Stimulated activated naive CD8-positive, alpha-beta T cell treated with anti-CD3 and anti-CD28 coated beads, Interleukin-15, Interleukin-2, amounts not matched to agents 100 U/mL and 50 U/mL, for 24 hours (primary cell): ENCODE measurements at places on chromosomes 7 and 10.

GRCh38 chr7:13948019-13948801, 41.3 kb downstream of the ETV1 start:
- no peak for DNase-seq

DNA sequence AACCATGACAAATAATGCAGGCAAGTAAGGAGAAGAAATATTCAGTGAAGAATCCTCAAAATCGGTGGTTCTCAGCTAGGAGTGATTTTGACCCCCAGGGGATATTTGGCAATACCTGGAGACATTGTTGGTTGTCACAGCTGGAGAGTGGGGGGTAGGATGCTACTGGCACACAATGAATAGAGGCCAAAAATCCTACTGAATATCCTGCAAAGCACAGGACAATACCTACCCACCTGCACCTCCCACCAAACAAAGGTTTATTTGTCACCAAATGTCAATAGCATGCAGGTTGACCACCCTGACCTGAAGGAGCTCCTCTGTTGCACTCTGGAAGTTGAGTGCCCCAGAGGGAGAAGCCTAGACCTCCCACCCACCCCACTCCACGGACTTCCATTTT, 1028.6 kb downstream of the CNTNAP2 start:
- no peak for DNase-seq

GRCh38 chr7:2934211-2934731, 90.2 kb upstream of the GNA12 start:
- peak; percentile 41 for DNase-seq

DNA sequence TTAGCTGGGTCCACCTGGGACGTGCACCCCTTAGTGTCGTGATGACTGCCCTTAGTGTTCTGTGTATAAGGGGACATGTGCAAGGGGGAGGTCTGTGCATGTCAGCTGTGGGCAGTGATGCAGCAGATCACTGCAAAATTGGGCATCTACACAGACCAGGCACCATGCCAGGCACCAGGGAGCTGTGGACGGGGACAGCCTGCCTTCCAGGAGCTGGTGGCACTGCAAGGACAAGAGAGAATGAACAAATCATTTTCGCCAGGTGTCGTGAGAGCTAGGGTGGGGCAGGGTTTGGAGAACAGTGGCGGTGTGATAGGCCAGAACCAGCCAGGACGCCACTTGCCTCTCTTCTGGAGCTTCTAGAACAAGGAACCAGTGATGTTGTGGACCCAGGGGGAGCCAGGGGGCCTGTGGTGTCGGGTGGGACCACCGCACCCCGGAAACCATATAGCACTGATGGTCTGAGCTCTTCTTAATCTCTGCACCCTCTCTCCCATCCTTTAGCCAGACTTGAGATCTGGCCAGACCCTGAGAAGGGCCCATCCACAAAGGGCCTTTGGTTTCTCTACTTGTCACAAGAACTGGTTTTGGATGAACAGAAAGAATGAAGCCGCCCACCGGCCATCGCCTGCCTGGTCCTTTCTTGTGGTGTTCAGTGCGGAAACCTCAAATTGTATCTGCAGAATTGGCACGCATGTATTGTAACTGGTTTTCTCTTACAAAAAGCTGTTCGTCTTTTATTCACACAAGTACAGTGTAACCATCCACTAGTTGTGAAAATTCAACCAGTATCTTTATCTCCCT, 30.7 kb downstream of the PRF1 start:
- no peak for DNase-seq

- no peak for DNase-seq
Observed at GRCh38 chr10:29112827-29113615, 175.8 kb upstream of the LYZL1 start.

DNA sequence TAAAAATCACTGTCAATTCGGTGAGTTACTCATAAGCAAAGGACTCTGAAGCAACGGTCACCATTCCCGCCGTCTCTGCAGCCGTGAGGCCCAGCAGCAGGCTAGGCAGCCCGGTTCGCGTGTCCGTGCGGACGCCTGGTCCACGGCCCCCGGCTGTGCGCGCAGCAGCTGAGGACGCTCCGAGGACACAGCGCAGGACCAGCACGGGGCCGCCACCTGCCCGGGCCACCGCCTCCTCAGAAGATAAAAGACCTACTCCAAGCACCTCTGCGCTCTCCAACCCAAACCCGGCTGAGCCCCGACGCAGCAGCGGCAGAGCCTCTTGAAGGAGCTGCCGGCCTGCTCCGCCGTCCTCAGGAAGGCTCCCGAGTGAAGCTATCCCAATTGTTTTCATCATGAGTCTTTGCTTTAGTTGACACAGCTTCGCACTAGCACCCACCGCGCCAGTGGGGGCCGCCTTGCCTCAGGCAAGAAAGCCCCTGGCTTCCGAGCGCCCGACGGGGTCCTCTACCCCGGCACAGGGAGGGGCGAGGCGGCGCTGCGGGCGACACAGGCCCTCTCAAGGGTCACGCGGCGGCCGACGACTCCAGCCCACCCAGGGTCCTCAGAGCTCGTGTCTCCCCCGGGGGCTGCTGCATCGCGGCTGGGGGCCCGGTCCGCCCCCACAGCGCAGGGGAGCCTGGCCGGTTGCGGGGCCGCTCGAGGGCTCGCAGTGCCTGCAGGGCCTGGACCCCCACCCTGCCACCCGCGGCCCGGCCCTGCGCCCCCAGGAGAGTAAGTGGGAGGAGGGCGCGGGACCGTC, 16.9 kb upstream of the GPR146 start:
- DNase-seq, result no peak

GRCh38 chr10:48792687-48793096, 108.0 kb downstream of the WDFY4 start:
- no peak for DNase-seq

DNA sequence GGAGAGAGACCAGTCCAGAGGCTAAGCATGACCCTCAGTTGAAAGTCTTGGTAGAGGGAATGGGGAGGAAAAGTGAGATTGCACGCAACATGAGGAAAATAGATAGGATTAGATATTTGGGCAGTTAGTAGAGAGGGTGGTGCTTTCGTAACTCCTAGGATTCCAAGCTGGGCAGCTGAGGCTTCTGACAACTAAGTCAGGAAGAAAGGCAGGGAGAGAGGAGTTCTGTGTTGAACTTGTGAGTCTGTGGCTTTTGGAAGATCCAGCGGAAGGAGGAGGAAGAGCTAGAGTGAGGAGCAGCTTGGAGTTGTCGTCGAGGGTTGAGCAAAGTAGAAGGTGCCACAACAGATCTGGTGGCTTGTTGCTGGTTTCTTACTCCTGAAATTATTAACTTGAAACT, 21.8 kb downstream of the CUL1 start:
- no peak for DNase-seq

GRCh38 chr7:112144284-112145059, 61.7 kb downstream of the DOCK4 start:
- no peak for DNase-seq

- DNase-seq, result no peak
Observed at GRCh38 chr10:71187600-71187999, 24.8 kb upstream of the UNC5B start.

- no peak for DNase-seq
Observed at GRCh38 chr10:43123361-43124093, 14.7 kb upstream of the CSGALNACT2 start.

- DNase-seq, result no peak
Observed at GRCh38 chr10:20954519-20954918, 57.4 kb upstream of the NEBL start.

- no peak for DNase-seq
Observed at GRCh38 chr7:125316466-125316865, 386.8 kb upstream of the POT1 start.

DNA sequence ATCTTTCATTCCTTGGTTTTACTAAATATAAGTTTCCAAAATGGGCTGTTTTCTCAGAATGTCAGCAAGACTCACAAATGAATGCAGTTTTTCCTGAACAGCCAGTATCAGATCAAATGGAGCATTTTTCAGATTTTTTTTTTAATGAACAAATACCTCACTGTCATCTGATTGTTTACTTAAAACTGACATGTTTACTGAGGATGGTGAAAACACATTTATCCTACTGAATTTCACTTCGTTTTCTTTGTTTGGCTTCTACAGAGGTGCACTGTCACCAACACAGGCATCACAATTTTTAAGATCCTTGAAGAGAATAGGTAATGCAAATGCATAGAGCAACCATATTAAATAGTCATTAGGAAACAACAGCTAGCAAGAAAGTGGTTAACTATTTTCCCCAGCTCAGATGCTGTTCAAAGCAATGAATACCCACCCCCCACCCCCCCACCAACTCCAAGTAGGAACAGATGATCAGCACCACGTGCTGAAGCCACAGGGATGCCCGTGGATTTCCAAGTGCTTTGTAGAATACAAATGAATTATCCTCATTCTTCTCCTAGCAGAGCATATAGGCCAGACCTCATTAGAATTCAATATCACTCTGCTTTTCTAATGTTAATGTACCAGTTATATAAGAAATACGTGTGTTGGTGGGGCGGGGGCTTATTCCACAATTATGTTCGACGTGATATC, 205.9 kb downstream of the SKAP2 start:
- DNase-seq, result no peak

GRCh38 chr10:5480162-5480941, 19.0 kb downstream of the CALML5 start:
- DNase-seq, result no peak

GRCh38 chr10:62582101-62582705, 208.0 kb downstream of the ZNF365 start:
- DNase-seq, result no peak

DNA sequence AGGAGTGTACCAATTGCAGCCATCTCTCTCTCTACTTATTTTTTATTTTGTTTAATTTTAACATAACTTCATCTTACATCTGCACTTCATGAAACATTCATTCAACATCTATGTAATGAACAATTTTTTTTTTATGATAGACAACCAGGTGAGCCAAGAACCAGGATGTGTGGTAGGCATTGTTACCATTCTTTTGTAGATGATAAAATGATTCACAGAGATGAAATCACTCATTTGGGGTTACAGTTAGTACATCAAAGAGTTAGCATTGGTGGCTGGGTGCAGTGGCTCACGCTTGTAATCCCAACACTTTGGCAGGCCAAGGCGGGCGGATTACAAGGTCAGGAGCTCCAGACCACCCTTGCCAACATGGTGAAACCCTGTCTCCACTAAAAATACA, 127.8 kb downstream of the HDAC9 start:
- no peak for DNase-seq

DNA sequence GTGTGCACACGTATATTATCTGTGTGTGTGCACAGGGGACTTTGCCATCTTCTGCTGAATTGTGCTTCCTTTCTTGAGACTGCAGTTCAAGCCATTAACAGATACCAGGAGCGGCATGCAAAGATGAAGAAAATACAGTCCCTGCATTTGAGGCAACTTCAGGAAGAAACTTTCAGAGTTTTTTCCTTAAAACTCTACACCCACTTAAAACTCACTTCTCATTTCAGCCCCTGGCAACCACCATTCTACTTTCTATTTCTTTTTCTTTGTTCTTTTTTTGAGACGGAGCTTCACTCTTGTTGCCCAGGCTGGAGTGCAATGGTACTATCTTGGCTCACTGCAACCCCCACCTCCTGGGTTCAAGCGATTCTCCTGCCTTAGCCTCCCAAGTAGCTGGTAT, 448.9 kb upstream of the ZMIZ1 start:
- DNase-seq, result no peak

DNA sequence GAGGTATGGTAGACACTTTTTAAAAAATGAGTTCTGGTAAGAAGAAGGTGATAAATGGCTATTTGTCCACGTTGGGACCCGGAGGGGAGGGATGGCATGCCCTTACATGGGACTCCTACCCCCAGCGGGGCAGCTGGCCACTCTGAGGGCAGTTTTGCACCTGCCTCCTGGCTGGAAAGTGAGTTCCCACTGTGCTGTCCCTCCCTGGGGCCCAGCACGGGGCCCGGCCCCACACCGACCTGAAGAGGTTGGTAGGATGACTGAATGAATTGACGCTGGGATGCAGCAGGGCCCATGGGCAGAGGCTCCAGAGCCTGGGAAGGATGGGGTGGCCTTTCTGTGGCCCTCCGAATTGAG, 601 bp upstream of the AEBP1 start:
- no peak for DNase-seq

DNA sequence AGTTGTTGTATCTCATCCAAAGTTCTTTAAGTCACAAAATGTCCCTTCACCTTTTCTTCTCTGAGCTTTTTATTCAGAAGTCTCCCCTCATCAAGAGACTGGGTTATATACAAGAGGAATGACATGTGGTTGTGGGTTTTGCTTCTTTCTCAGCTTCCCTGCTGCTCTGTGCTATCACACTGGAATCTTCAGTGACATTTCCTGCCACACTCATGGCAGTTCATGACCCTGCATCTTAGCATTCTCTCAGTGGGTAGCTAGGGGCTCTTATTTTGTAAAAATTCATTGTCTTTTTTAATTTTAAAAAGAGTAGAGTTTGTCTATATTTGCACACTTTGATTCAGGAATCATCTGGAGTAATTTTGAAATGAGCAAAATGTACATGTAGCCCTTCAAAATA, 236.9 kb upstream of the TMEM229A start:
- DNase-seq, result no peak

DNA sequence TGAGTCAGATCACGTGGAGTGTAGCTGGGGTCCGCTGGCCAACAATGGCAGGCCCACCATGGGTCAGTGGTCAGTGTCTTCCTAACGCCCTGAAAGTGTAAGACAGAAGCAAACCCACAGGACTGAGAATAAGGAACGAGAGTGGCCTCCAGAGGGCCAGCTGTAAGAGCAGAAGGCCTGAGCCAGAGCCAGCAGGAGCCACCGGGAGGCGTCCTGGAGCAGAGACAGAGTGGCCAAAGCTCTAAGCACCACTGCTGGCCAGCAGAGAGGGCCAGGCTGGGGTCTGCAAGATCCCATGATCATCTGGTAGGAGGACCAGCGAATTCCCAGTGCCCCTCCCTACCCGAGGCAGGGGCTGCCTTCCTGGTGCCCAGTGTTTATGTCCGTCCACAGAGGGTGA, 9.2 kb downstream of the CCDC201 start:
- no peak for DNase-seq

DNA sequence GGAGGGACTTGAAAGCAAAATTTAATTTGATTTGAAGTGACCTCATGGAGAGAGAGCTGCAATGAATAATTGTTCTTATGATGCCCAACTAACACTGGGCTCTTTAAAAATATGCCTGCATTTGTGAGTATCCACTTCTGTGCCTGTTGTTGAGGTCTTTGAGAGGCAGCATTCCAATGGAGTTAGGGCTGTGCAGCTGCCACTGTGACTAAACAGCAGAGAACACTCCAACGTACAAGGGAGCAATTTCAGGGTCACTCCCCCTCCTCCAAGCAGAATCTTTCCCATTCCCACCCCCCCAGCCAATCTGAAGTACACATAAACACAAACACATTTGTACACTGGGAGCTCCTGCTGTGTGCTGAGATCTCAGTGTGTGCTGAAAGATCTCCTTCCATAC, 28.0 kb upstream of the GSAP start:
- DNase-seq, result no peak

- no peak for DNase-seq
Observed at GRCh38 chr10:125738206-125738605, 18.7 kb downstream of the EDRF1 start.

- no peak for DNase-seq
Observed at GRCh38 chr7:16422917-16423316, 1.6 kb upstream of the CRPPA start.
